Ovary (tissue), 10 donors: ENCODE measurements at places on chromosomes 2 and 18. TPM values are rescaled to one million over a fixed set of nuclear protein-coding genes. Genes with fewer than 3 reads are reported as not detected.

Gene DTNA
- 34.2 TPM for total RNA-seq

Gene ALPI
- total RNA-seq, result not detected

Gene PARD6G
- total RNA-seq, result 16.6 TPM

DNA sequence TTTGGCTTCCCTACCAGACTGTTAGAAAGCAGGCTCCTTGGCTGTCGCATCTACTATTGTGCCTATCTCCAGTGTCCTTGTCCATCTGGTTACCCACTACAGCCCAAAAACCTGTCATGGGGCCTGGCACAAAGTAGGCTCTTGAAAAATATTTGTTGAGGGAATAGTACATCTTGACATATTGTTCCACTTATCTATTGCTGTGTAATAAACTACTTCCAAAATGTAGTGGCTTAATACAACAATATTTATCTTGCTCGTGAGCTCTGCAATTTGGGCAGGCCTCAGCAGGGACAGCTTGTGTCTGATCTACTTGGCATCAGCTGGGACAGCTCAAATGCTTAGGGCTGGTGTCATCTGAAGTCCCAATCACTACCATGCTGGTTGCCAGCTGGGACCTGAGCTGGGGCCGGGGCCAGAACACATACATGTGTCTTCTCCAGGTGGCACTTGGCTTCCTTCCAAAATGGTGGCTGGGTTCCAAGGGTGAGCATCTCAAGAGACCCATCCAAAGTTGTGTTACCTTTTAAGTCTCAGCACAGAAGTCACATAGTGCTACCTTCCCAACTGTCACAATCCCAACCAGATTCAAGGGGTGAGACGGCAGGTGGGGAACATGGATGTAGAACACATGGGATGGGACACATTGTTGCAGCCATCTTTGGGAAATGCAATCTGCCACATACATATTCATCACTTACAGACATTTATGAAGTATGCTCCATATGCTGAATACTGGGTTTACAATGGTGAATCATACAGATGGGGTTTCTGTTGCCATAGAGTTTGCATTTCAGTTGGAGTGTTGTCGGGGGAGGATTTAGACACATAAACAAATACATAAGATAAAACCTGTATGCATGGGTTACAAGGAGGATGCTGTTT is 134.2 kb downstream of the FOXI3 start:
- no peaks in the 10 kb centered on the region for H3K27me3 ChIP-seq
- DNase-seq, result peak; percentile 16
- H3K36me3 ChIP-seq, result no peaks in the 10 kb centered on the region
- H3K4me1 ChIP-seq, result no peaks in the 10 kb centered on the region
- no peak overlapping the region for H3K4me3 ChIP-seq

DNA sequence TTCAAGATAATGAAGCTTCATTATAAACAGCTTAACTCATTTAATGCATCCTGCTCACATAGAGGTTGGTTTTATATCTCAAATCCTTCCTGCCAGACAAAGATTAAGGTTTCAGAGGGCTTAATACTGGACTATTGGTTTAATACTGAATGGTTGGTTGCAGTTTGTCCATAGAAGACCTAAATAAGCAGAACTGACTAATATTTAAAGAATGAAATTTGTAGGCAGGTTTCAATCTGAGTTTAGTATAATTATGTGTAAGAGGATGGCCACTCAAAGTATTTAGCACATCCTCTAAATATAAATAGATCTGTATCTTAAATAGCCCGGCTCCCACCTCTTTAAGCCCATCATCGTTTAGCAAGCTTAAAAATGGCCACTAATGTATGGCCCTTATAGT is 92.5 kb downstream of the EPB41L5 start:
- no peaks in the 10 kb centered on the region for H3K27me3 ChIP-seq
- no peaks in the 10 kb centered on the region for H3K4me1 ChIP-seq
- DNase-seq, result no peak
- no peak overlapping the region for H3K4me3 ChIP-seq
- no peaks in the 10 kb centered on the region for H3K36me3 ChIP-seq
- no peak overlapping the region for H3K27ac ChIP-seq

GRCh38 chr2:23746141-23746863 is 180.6 kb downstream of the ATAD2B start:
- no peaks in the 10 kb centered on the region for H3K36me3 ChIP-seq
- H3K4me3 ChIP-seq, result no peak overlapping the region
- no peak for DNase-seq
- no peak overlapping the region for H3K27ac ChIP-seq
- H3K4me1 ChIP-seq, result no peaks in the 10 kb centered on the region

DNA sequence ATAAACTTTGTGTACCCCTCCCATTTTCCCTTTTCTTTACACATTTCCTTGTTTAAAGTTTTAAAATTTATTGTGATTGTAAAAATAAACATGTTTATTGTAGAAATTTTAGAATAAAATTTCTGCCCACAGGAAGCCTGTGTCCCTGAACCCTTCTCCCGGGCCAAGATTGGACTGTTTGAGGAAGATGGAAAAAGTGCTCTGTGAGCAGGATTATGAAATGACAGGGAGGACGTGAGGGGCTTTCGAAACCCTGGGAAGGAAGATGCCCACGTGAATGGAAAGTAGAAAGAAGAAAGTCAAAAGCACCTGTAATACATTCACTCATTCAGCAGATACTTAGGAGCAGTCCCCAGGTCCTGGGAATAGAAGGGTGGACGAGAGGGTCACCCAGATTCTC is 25.4 kb upstream of the ATOH8 start:
- H3K4me3 ChIP-seq, result no peak overlapping the region
- H3K27me3 ChIP-seq, result no peaks in the 10 kb centered on the region
- no peak overlapping the region for H3K27ac ChIP-seq
- H3K4me1 ChIP-seq, result no peaks in the 10 kb centered on the region

GRCh38 chr2:160512491-160512890 is 18.9 kb upstream of the RBMS1 start:
- no peaks in the 10 kb centered on the region for H3K36me3 ChIP-seq
- no peak overlapping the region for H3K4me3 ChIP-seq
- no peak overlapping the region for H3K27ac ChIP-seq
- H3K27me3 ChIP-seq, result no peaks in the 10 kb centered on the region
- peaks cover 2% of the 10 kb centered on the region for H3K4me1 ChIP-seq

GRCh38 chr18:37710726-37711125 is 145.1 kb upstream of the CELF4 start:
- DNase-seq, result no peak
- H3K4me1 ChIP-seq, result no peaks in the 10 kb centered on the region
- H3K36me3 ChIP-seq, result no peaks in the 10 kb centered on the region
- no peak overlapping the region for H3K4me3 ChIP-seq
- no peaks in the 10 kb centered on the region for H3K27me3 ChIP-seq
- no peak overlapping the region for H3K27ac ChIP-seq

GRCh38 chr2:649426-650342 is 27.5 kb downstream of the TMEM18 start:
- no peak overlapping the region for H3K27ac ChIP-seq
- H3K4me3 ChIP-seq, result no peak overlapping the region
- no peaks in the 10 kb centered on the region for H3K27me3 ChIP-seq

- H3K4me3 ChIP-seq, result no peak overlapping the region
- no peaks in the 10 kb centered on the region for H3K27me3 ChIP-seq
- no peaks in the 10 kb centered on the region for H3K36me3 ChIP-seq
- DNase-seq, result no peak
These were observed 22.5 kb upstream of the NDUFV2 start for GRCh38 chr18:9079818-9080528.
